ENCODE measurements at places on chromosomes 6 and 20.

- DNase-seq: no peak
These were observed 53.8 kb downstream of the PHF3 start for GRCh38 chr6:63689421-63689820.

GRCh38 chr6:9126878-9127560 lies 691.7 kb upstream of the SLC35B3 start:
- DNase-seq: no peak

DNA sequence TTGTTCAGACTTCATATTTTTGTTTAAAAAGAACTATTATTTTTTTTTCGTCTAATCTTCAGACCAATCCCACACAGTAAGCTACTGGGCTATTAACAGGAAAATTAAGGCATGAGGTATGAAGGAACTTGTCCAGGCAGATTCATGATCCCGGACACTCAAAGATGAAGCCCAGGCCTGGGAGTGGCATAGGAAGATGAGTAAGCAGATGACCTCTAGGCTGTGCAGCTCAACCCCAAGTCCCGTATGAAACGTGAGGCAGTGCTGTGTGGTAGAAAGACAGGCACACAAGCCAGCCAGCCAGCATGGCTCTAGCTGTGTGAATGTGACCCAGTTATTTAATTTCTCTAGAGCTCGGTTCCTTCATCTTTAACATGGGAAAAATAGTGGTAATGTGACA lies 231.9 kb downstream of the CLIC5 start:
- DNase-seq: no peak

GRCh38 chr6:89858041-89858440 lies 28.4 kb downstream of the CASP8AP2 start:
- no peak for DNase-seq
